Activated naive CD4-positive, alpha-beta T cell treated with anti-CD3 and anti-CD28 coated beads, Interleukin-2, amount 50 U/mL, for 72 hours (primary cell): ENCODE measurements at places on chromosomes 11 and 22.
A peak's percentile ranks its signal among the peaks of the same experiment; 100 is the strongest.

GRCh38 chr11:110081462-110082376 lies 11.5 kb upstream of the ZC3H12C start:
- no peak for DNase-seq

DNA sequence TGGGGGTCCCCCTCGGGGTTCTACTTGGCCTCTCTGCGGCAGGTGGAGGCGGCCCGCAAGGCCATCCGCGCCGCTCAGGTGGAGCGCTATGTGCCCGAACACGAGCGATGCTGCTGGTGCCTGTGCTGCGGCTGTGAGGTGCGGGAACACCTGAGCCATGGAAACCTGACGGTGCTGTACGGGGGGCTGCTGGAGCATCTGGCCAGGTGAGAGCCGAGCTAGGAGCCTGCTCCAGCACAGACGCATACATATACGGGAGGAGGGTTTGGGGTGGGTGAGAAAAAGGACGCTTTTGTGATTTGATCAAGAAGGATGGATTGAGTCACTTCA lies 415 bp downstream of the CENATAC start:
- DNase-seq = no peak

GRCh38 chr22:21702700-21703683 lies 32.6 kb downstream of the YPEL1 start:
- DNase-seq = no peak

- DNase-seq = no peak
Observed at GRCh38 chr22:32620992-32621391, 146.4 kb downstream of the FBXO7 start.

DNA sequence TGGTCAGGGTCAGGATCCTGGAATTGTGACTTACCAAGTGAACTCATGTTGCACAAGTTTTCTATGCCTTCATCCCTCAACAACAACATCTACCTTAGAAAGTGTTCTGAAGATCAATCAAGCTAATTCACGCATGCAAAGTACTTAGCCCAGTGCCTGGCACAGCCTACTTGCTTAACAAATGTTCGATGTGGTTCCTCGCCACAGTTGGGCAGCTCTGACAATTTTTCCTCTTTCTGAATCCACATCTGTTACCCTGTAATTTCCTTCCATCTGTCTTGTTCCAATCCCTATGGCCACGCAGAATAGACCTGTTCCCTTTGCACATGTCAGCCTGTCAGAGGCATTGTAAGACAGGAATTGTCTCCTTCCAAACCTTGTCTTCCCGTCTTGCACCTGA lies 1415.2 kb downstream of the TBC1D22A start:
- DNase-seq = no peak

DNA sequence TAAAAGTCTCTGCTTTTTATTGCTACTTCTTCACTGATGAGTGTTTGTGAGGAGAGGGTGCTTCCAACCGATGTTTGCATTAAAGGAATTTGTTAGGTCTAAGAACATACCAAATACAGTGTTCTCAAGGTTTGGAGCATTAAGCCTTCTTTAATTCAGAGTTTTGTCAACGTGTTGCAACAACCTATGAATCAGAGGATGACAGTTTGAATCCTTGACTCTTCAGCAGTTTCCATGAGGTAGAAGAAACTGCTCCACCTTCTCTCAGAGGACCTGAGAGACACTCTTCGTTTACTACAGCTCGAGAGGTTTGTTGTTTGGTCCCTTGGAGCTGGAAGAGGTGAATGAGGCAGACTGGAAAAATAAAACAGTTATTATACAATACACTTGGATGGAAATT lies 55.7 kb downstream of the NCAM1 start:
- no peak for DNase-seq

DNA sequence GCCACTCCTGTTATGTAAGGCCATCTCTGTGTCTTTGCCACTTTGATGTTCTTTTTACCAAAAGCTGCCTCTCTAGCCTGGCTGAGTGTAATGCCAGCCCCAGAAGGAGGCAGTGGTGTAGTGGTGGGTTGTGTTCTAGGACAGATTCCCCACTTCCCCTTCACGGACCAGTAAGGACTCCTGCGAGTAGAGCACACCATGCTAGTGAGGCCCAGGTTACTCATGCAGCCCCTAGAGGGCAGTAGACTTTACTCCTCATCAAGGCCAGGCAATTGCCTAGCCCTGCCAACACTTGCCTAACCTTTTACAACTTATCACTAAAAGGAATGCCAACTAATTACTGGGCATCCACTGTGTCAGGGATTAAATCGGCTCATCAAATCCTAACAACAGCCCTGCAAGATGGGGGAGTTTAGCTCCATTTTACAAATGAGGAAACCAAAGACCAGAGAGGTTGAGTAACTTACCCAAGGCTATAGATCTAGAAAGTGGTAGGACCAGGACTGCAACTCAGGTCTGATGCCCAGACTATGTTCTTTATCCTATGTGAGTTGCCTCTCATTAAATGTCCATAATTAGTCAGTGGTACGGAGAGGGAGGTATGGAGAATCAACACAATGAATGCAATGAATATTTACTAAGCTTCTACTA lies 75.3 kb downstream of the APIP start:
- no peak for DNase-seq

GRCh38 chr22:27719535-27720227 lies 81.9 kb downstream of the MN1 start:
- no peak for DNase-seq

GRCh38 chr11:44960200-44960845 lies 9.6 kb upstream of the TP53I11 start:
- DNase-seq = no peak

GRCh38 chr11:130480711-130481140 lies 32.3 kb downstream of the ADAMTS15 start:
- no peak for DNase-seq

DNA sequence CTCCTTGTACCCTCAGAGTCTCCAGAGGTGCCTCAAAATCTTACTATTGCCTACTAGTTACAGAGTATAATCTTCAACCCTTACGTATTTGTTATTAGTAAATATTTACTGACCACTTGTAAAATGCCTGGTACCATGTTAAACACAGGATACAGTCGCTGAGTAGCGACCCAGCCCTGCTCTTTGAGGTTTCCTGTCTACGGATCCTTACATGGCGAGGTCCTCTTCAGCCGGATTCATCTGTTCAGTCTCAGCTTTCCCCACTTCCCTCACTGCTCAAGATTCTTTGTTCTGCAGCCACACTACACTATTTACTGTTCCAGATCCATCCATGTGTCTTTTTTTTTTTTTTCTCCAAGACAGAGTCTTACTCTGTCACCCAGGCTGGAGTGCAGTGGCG lies 13.2 kb upstream of the TTC36 start:
- no peak for DNase-seq

GRCh38 chr11:126355324-126355925 lies at the start of gene ST3GAL4:
Gene ST3GAL4, plus strand, starts transcription at chr11:126355686. Its CDS starts 50,470 bp downstream, at chr11:126406156.
- DNase-seq = peak; percentile 73

DNA sequence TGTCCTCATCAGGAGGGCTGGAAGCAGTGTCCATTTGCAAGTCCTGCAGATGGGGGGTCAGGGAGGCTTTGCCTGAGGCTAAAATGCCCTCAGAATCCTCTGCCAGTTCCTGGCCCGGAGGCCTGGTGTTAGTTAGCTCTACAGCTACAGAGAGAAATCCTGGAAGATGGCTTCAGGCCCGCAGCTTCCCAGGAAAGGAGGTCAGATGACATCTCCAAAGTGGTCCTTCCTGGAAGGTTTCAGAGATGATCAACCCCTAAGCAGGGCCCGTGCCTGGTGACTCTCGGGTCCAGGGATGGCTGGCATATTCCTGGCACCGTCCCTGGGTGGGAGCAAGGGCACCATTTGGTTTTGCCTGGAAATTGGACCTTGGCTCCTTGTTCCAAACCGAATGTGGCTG lies 959.1 kb downstream of the BRD1 start:
- DNase-seq = no peak

DNA sequence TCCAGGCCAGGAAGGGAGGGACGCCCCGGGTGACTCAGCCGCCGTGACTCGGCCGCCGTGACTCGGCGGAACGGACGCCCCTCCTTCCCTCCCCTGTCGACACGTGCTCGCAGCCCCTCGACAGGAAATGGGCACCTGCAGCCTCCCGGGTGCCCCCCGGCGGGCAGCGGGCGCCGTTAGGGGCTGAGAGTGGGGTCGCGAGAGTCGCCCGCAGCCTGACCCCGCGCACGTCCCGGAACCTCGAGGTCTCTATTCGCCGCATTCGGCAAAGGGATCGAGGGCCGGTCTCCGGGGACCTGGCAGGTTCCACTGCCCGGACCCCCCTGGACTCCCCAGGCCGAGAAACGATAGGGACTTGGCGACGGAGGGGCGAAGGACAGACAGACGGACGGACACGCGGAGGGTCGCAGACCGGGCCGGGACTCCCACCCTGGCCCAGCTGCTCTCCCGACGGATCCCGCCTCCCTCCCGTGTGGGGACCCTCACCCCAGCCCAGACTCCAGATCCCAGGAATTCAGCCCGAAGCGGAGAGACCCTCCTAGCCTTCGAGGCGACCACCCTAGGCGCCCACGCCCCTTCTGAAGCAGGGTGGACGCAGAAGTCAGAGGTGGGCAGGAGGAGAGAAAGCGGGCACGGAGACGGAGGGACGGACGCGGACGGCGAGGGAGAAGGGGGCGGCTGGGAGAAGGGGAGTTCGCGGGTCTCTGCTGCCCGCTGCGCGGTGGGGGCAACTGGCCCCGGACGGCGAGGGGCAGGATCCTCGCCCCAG lies 648 bp downstream of the FOSL1 start:
- peak; percentile 89 for DNase-seq

- no peak for DNase-seq
Observed at GRCh38 chr11:112794331-112794846, 166.8 kb upstream of the NCAM1 start.

GRCh38 chr11:114197799-114198500 lies 98.2 kb upstream of the NNMT start:
- DNase-seq = no peak
